ENCODE measurements at places on chromosomes 7 and 10.

- DNase-seq: no peak
Measured at GRCh38 chr10:15729890-15730289, 10.2 kb upstream of the ITGA8 start.

- no peak for DNase-seq
Measured at GRCh38 chr10:60192946-60193345, 196.7 kb downstream of the ANK3 start.

- no peak for DNase-seq
Measured at GRCh38 chr7:158143196-158144120, 444.2 kb downstream of the PTPRN2 start.

GRCh38 chr7:1227814-1228544, 4.7 kb upstream of the UNCX start:
- no peak for DNase-seq

DNA sequence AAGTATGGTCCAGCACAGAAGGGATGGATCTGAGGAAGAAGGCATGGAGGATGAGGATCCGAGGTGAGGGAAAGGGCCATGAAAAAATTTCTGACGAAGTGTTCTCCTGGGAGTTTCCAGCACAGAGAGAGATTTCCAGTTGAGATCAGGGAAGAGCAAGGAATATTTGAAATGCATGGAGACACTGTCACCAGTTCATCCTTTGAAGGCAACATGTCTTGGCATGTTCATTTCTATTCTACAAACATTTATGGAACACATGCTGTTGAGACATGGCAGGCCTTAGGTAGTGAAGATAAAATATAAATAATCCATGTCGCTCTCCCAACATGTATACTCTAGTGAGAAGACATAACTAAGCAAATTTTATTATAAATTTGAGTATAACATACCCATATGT, 234.0 kb upstream of the TCF7L2 start:
- DNase-seq: no peak

DNA sequence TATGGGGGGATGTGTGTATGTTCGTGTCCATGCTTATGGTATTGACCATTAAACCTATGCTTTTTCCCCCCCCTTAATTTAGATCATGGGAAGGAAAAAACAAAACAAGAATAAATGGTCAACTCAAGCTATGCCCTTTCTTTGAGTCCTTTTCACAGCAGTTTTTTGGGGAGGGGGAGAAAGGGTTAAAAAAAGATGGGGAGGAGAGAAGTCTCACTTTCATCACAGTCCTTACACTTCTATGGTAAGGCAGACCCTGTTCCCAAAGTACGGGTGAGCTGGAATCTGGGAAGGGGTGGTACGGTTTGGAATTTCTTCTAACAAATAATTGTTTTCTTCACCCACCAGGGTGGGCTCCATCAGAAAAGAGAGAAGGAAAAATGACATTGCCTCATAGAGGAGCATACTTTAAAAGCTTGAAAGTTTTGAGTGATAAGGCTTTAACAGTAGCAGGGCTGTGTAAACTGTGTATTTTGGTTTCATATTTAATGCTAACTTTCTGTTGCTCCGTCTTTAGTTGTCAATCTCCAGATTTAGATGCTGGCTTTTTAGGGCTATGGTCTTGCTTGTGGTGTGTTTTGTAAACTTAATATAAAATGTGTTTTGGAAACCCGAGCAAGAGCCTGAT, 180.1 kb downstream of the TCF7L2 start:
- no peak for DNase-seq

- no peak for DNase-seq
Measured at GRCh38 chr10:4692206-4692605, 133.8 kb upstream of the AKR1E2 start.

DNA sequence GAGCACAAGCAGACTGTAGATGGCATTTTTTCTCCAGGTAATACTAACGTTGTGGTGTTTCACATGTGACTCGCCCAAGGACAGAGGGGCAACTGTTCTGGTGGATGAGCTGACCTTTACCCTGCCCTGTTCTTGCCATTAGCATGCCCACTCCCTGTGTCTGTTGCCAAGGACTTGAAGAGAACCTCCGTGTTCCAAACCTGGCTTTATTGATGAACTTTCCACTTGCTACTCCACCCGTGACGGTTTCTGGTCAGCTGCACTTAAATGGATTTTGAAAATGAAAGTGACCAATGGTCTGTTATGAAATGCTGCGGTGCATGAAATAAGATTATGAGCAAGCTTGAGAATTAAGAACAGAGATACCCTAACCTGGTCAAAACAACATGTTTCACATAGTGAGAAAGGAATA, 30.4 kb downstream of the LRRC4 start:
- no peak for DNase-seq

DNA sequence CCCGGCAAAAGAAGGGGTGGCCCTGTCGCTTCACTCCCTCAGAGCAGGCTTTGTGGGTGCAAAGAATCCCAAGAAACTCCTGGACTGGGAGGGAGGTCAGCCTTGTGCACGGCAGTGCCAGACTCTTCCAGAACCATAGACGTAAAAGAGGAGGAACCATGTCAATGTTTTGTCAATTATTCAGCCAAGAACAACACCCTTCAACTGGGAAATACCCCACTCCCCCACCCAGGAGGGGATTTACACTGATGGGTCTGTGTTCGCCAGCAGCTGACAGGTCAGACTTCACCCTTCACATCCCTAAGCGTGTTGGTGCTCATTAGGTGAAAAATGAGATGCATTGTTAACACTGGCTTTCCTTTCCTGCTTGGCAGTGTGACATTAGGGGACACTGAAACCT, 116.8 kb upstream of the BMPER start:
- no peak for DNase-seq

DNA sequence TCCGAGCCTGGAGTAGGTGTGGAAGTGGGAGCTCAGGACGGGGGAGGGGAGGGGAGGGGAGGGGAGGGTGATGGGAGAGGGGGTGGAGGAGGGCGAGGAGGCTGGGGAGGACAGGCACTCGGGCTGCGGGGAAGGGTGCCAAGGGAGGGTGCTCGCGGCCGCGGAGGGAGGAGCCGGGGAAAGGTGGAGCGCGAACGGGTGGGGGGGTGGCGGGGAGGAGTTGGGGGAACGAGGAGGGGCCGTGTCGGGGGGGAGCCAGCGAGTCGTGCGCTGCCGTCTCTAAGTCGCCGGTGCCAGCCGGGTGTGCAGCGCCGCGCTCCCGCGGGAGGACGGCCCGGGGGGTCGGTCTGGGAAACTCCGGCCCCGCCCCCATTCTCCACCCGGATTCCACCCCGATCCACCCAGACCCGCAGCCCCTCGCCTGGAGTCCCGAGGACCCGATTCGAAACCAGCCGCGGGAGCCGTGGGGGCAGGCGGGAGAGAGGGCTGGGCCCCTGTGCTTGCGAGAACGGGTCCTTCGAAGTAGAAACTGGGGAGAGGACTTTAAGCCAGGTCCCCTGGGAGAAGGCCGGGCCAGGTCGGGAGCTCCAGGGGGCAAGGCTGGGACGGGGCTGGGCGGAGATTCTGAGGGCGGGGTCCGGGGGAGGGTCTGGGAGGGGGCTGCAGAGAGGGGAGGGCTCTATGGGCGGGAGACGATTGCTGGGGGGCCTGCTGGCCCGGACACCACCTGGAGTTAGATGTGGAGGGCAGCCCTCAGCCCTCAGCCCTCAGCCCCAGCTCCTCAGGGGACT, at the start of gene ZNF467:
Gene ZNF467, minus strand, starts transcription at position 143 of the 791 bp plus-strand sequence. CDS start 2,556 bp downstream, outside the sequence.
- DNase-seq: peak; percentile 7

DNA sequence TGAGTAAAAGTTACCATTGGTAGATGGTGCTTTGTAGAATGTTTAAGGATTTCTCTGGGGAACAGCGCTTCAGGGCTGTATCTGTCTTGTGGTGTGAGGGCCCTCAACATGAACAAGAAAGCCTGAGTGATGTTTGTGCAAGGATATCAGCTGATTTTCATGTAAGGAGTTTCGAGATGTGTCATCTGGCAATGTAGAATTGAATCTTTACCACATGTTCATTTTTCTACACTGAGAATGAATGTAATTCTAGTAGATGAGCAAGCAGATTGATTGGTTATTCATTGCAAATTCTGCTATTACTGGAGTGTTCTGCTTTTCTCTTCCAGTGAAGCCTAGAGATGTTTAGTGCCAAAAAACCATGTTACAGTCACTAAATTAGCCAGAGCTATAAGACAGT, 87.7 kb downstream of the ST7 start:
- DNase-seq: no peak

DNA sequence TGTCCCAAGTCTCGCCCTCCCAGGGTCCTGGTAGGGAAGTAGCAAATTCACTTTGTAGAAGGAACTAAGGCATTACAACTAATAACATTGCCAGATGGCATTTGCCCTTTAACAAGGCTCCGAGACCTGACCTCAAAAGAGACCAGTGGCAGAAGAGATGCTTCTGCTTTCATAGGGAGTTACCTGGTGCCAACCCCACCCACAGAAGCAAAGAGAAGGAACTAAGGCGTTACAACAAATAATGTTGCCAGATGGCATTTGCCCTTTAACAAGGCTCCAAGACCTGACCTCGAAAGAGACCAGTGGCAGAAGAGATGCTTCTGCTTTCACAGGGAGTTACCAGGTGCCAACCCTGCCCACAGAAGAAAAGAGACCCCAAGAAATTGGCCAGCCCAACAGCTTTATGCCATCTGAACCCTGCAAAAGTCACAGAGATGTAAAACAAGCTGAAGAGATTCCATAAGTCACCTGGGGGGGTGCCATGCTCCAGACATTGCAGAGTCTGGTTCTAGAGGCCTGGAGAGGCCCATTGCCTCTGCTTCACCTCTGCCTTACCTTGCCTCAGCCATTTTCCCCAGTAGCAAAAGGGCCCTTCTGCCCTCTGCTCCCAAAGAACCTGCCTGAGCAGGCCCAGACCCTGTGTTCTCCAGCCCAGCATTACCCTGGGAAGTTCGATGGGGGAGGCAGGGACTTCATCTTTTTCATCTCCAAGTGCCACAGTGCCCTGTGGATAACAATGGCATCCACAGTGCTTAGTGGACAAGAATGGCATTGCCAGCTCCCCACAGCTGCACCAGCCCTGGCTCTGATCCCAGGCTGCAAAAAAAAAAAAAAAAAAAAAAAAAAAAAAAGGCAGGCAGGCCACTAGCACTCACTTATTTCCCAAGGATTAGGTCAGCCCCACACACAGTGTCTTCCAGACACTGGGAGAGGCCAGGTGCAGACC, 179.5 kb upstream of the PLXNA4 start:
- peak; percentile 62 for DNase-seq

DNA sequence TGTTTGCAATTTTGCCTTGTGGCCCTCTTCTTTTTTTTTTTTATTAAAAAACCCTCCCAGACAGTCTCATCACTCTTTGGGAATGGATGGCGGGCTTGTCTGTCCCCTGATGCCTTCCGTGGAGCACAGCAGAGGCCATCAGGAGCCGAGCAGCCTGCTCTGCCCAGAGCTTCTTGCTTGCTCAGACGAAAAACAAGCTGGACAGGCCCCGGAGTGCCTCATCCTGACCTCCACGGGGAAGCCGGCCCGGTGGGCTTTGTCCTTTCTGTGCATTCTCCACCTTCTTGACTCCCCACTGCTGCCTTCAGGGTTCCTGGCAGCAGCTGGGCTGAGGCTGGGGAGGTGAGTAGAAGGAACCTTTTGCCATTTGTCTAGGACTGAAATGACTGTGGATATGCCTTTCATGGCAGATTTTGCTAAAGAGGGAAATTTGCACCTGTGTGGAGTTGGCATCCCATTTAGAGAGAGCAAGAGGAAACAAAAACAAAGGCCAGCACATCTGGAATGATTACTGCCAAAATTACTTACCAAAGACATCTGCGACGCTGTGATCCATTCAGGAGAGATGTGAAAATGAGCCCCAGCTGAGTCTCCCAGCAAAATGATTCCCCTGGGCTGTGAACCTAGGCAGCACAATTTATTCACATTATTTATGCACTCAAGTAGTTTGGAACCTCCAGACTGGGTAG, 108.3 kb downstream of the AOAH start:
- DNase-seq: no peak

- no peak for DNase-seq
Measured at GRCh38 chr10:63525021-63525420, 3.8 kb downstream of the REEP3 start.

- no peak for DNase-seq
Measured at GRCh38 chr10:31288001-31288400, 31.0 kb upstream of the ZEB1 start.

GRCh38 chr7:130988443-130988842, 254.4 kb upstream of the KLF14 start:
- DNase-seq: no peak

DNA sequence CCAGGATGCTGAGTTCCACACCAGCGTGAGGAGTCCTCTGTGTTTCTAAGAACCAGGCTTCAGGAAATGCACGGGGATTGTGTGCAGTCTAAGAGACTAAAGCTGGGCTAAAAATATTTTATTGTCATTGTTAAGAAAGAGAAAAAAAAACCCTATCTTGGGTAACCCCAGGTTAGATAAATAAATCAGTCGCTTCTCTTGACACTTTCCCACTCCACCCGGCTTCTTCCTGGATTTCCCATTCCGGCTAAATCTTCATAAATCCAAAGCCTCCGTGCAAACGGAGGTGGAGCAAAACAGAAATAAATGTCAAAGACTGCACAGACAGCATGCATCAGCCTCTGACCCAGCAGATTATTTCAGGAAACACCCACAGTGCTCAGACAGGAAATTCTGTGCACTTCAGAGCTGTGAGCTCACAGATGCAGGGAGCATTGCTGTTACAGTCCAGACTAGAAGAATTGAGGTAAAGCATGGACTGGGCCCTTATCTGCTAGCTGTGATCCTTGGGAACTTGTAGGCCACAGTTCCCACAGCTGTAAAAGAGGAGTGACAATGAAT, 44.8 kb upstream of the GRID1 start:
- DNase-seq: no peak

GRCh38 chr7:70356085-70356786, 758.0 kb downstream of the AUTS2 start:
- DNase-seq: peak; percentile 93

- DNase-seq: no peak
Measured at GRCh38 chr7:44752822-44753221, 4.2 kb downstream of the ZMIZ2 start.

- no peak for DNase-seq
Measured at GRCh38 chr10:110625356-110625894, 18.7 kb upstream of the RBM20 start.

- DNase-seq: no peak
Measured at GRCh38 chr10:118161461-118162246, 114.9 kb upstream of the RAB11FIP2 start.

DNA sequence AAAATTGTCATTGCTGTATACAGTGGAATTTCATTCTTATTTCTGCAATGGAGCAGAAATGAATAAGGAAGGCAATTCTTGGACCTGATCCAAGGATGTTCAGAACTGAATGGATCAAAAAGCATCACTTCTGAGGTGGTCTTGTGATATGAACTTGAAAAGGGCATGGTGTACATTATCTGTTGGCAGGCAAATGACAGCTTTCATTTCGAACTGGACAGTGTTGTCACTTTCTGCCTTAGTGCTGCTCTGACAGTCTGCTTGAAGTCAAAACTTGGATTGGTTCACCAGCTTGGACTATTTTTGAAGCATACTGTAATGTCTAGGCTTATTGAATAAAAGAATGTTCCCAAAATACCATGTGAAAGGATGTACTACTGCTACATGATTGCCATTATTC, 52.0 kb downstream of the VCL start:
- DNase-seq: no peak

DNA sequence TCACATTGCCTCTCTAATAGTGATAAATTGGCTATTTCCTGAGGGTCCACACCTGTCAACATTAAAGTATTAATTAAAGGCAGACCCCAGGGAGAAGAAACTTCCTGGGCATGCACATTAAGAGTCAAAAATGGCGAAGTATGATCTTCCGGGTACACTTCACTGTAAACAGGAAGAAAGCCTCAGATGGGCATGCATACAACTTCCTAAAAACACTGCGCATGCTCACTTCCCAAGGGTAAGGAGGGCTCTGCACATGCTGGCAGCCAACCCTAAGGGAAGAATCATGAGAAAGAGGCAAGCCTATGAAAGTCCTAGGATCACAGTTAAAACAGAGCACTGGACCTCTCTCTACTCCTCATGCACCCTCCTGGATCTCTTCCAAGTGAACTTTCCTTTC, 80.1 kb upstream of the IMMP2L start:
- no peak for DNase-seq

Data from DMS79 treated with DMSO at 0.1 percent for 48 hours (cell line).